ENCODE measurements at places on chromosomes 13 and 19.

DNA sequence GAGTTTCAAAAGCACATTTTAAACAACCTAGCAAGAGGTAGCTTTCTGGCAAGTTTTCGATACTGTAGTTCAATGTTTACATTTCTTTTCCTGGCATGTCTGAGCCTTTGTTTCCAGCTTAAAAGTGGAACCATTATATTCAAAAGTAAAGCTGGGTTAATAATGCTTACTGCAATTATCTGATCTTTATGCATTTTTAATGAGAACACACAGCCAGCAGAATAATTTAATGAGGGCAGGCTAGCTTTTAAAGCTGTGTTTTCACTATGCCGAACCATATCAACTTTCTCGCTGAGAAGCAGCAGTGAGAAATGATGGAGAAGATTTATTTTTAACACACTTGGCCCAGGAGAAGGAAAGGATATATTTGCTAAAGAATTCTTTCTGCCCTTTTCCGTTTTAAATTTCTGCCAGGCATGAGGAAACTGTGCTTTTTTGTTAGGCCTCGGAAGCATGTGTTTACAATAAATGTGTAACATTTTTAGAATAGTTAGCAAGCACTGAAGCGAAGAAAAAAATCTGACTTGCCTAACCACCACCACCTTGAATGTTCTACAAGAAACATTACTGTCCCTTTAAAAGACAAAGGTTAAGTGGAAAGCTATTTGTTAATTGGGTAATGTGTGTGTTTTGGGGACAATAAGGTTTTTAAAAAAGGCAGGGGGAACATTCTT is 1.0 kb downstream of the MBNL2 start:
- no peak for DNase-seq

DNA sequence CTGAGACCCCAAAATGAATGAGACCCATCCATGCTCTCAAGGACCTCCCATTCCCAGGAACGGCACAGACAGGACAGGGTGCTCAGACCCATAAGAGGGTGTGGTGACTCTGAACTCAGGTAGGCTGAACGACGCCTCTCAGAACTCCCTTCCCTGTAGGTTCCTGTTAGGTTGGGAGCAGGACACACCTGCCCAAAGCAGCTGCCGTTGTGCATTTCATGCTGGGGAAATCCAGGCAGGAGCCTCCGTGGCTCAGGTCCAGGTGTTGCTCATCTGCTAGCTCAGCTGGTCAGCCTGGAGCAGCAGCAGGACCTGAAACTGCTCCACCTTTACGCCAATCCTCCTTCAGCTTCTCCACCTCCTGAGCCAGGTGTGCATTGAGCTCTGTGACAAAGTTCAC is 19.1 kb upstream of the TEX101 start:
- DNase-seq, result no peak

DNA sequence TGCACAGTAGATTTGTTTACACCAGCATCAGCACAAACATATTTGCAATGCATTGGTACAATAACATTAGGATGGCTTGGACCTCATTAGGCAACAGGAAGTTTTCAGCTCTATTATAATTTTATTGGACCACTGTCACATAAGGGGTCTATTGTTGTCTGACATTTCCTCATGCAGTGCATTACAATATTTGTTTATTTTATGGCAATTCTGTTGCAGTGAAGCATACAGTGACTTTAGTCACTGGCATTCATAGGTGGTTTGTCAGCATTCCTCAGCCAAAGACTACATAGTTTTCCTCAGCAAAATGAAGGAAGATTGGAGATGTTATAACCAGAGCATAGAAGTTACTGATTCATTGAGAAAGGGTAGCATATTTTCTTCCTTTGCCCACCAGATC is 1732.9 kb downstream of the PCDH9 start:
- no peak for DNase-seq

- DNase-seq, result no peak
These were observed 1907.8 kb upstream of the PCDH20 start for GRCh38 chr13:63323441-63323840.

DNA sequence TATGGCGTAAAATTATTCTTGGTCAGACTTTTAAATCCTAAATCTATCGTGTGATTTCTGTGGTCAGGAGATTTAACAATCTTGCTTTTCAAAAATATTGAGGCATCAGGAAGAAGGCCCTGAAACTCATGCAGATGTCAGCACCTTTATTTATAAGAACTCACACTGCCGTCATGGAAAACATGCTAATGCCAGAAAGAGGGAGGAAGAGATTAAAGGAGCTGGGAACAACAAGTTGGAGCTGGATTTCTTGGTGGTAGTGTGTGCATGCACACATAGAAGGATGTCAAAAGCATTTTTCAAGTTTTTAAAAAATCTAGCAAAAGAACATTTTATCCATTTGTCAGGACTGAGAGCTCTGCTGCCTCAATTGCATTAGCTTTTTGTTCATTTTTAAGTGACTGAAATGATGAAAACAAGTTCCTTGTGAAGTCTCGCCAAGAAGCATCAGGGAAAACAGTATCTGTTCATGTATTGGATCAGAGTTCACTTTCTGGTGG is 342.5 kb downstream of the SPRY2 start:
- no peak for DNase-seq

- no peak for DNase-seq
These were observed 66.1 kb upstream of the C1QTNF9B start for GRCh38 chr13:23963184-23963931.

DNA sequence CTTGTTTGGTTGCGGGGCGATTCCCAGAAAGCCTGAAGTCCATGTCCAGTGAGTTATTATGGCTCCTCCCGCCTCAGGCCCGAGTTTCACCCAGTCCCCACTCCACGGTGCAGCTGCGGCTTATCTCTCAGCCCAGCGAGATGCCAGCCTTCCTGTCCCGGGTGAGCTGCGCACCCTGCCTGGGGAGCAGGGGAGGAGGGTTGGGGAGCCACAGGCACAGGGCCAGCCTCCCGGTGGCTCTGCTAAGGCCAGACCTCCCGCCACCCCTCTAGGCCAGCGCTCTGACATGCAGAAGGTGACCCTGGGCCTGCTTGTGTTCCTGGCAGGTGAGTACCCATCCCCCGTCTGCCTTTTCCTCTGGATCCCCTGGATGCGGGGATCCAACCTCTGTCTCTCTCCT is 3.5 kb downstream of the FXYD3 start:
- DNase-seq, result no peak

GRCh38 chr19:47021536-47022139 is 2.0 kb downstream of the NPAS1 start:
- no peak for DNase-seq

Measured in CD4-positive, alpha-beta T cell treated with Interleukin-4 for 1 hour (primary cell).